ENCODE measurements at places on chromosomes 13 and 19. TPM values are rescaled to one million over a fixed set of nuclear protein-coding genes. Genes with fewer than 3 reads are reported as not detected.

DNA sequence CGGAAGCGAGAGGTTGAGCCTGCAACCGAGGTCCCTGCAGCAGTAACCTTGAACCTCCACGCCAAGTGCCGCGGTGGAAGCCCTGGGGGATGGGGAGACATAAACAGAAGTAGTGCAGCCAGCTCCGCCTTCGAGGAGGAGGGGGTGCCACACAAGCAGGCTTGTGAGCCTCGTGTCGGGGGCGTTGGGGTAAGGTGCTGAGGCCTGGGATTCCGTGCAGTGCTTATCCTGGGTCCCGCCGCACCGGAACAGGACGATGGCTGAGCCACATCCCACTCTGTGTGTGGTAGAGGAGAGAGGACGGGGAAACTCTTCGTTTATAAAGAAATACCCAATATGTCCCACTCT, 51.0 kb downstream of the SOX1 start:
- no peaks in the 10 kb centered on the region for H3K27me3 ChIP-seq
- H3K36me3 ChIP-seq, result no peaks in the 10 kb centered on the region
- no peak for DNase-seq

DNA sequence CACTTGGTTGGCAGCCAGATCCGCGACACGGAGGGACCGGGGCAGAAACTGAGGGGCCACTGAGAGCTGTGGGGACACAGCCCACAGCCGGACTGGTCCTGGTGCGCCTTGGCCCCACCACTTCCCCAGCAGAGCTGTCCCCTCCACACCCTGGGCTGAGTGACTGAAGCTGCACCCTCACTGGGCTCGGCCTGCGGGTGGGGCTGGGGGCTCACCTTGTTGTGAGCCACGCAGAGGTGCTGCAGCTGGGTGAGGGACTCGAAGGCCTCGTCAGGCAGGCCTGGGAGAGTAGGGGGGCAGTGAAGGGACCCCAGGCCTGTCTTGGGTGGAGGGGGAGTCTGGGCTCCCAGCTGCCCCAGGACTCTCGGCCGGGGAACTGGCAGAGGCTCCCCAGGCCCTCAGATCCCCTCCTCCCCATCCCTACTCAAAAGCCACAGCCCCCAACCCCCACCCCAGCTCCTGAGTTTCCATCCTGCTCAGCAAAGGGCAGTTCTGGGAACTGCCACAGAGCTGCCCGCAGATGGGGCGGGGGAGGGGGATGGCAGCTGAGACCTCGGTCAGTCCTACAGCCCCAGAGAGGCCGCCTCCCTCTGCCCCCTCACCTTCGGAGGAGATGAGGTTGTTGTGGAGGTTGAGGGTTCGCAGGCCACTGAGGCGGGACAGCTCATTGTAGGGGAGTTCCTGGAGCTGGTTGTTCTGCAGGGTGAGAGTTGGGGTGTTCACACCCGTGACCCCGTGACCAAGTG, 2.3 kb downstream of the PODNL1 start:
- H3K36me3 ChIP-seq, result no peaks in the 10 kb centered on the region
- no peak overlapping the region for H3K4me3 ChIP-seq
- peaks cover 3% of the 10 kb centered on the region for H3K4me1 ChIP-seq
- H3K27ac ChIP-seq, result no peak overlapping the region
- no peak for DNase-seq

- H3K36me3 ChIP-seq, result peaks cover 49% of the 10 kb centered on the region
- no peaks in the 10 kb centered on the region for H3K27me3 ChIP-seq
- H3K4me3 ChIP-seq, result no peak overlapping the region
- H3K4me1 ChIP-seq, result peaks cover 2% of the 10 kb centered on the region
- no peak overlapping the region for H3K27ac ChIP-seq
Measured at GRCh38 chr13:77047649-77048343, 20.8 kb upstream of the FBXL3 start.

DNA sequence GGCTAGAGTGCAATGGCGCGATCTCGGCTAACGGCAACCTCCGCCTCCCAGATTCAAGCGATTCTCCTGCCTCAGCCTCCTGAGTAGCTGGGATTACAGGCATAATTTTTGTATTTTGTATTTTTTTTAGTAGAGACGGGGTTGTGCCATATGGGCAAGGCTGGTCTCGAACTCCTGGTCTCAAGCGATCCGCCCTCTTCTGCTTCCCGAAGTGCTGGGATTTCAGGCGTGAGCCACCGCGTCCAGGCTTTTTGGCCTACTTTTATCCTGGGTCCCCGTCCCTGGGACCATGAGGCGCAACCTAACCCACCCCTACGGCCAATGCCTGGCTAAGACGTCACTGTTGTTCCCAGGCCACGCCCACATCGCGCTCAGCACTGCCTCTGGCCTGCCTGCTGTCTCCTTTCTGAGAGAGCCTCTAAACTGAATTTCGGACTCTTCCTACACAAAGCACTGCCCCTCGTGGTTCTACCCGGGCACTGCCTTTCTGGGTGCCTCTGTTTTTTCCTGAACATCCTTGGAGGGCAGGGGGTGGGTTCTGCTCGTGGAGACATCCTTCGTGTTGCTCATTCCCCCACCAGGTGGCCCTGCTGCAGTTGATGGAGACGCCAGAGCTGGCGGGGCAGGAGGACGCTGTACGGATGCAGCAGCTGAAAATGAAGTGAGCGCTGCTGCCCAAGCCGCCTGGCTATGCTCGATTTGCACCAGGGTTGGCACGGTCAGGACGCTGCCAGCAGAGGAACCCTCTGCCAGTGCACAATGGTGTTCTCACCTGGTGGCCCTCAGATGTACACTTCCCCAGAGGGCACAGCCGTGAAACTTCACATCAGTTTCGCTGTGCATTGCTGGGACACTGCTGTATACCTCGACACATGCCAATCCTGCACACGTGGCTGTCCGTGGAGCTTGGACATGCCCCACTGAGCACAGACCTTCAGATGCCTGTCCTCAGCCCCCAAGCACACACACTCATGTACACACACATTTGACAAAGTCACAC, 2.0 kb downstream of the REX1BD start:
- H3K27me3 ChIP-seq, result peaks cover 2% of the 10 kb centered on the region
- H3K36me3 ChIP-seq, result peaks cover 19% of the 10 kb centered on the region
- peak overlapping the region; percentile 83 for H3K4me3 ChIP-seq
- H3K4me1 ChIP-seq, result peaks cover 44% of the 10 kb centered on the region
- DNase-seq, result no peak
- H3K27ac ChIP-seq, result peak overlapping the region; percentile 34

GRCh38 chr19:50978772-50979390, 4.8 kb downstream of the KLK7 start:
- peaks cover 7% of the 10 kb centered on the region for H3K27me3 ChIP-seq
- DNase-seq, result no peak
- H3K27ac ChIP-seq, result no peak overlapping the region
- H3K4me3 ChIP-seq, result no peak overlapping the region
- H3K4me1 ChIP-seq, result no peaks in the 10 kb centered on the region

DNA sequence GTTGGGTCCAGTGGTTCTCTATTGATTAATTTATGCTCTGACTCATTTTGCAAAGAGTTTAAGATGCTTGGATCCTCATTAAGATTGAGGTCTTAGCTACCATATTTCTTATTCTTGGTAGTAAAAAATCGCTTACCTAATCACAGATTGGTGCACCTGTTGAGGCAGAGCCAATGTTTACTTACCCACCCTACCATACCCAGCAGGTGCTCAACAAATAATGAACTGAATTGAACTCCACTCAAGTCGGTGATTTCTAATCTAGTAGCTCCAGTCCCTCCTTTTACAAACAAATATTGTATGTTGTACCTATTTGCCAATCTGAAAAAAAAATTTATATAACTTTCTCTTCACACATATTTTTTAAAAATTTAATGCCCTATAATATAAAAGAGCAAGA, 361.0 kb downstream of the FGF14 start:
- DNase-seq, result no peak
- H3K36me3 ChIP-seq, result no peaks in the 10 kb centered on the region
- H3K27me3 ChIP-seq, result no peaks in the 10 kb centered on the region
- H3K4me1 ChIP-seq, result no peaks in the 10 kb centered on the region
- no peak overlapping the region for H3K27ac ChIP-seq

DNA sequence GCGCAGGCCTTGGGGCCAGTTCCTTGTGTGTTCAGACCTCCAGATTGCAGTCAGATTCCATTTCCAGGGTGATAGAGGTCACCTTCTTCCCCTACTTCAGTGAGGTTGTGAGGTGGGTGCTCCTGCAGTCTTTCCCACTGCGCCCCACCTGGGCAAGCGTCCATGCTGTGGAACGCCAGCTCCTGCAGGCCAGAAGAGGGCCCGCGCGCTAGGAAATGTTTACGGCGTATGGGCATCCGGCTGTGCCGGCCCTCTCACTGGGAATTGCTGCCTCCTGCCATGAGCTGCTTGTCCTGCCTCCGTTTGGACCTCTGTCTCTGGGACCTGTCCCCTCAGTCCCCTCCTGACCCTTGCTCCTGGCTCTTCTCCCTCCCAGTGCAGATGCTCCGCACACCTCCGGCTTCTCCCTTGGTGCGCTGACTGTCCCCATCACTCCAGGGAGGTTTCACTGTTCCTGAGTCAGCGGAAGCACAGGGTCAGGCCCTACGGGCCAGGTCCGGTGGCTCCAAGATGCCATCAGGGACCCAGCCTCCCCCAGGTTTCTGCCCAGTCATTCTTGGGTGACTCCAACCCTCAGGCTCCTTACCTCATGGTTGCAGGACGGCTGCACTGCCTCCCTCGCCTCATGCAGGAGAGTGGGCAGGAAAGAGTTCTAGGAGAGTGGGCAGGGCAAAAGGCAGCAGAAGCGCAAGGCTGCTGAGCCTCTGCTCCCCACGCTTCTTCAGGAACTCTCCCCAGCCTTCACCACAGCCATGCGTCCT, 56.6 kb downstream of the SMARCA4 start:
- H3K4me1 ChIP-seq, result no peaks in the 10 kb centered on the region
- H3K36me3 ChIP-seq, result peaks cover 47% of the 10 kb centered on the region
- no peak overlapping the region for H3K27ac ChIP-seq
- no peaks in the 10 kb centered on the region for H3K27me3 ChIP-seq

GRCh38 chr19:29610213-29610573, 4.1 kb downstream of the POP4 start:
- H3K4me1 ChIP-seq, result peaks cover 28% of the 10 kb centered on the region
- H3K27me3 ChIP-seq, result no peaks in the 10 kb centered on the region
- H3K4me3 ChIP-seq, result no peak overlapping the region
- peak overlapping the region; percentile 60 for H3K27ac ChIP-seq

GRCh38 chr19:7873304-7874075, 700 bp downstream of the PRR36 start:
- no peak for DNase-seq
- H3K36me3 ChIP-seq, result no peaks in the 10 kb centered on the region
- peaks cover 39% of the 10 kb centered on the region for H3K4me1 ChIP-seq
- peaks cover 29% of the 10 kb centered on the region for H3K27me3 ChIP-seq
- no peak overlapping the region for H3K27ac ChIP-seq

- H3K4me3 ChIP-seq, result no peak overlapping the region
- no peak for DNase-seq
- H3K27ac ChIP-seq, result peak overlapping the region; percentile 31
- peaks cover 26% of the 10 kb centered on the region for H3K4me1 ChIP-seq
- no peaks in the 10 kb centered on the region for H3K27me3 ChIP-seq
Measured at GRCh38 chr19:15276620-15277215, 44.5 kb upstream of the EPHX3 start.

- H3K4me3 ChIP-seq, result no peak overlapping the region
- H3K27ac ChIP-seq, result no peak overlapping the region
- no peak for DNase-seq
- H3K27me3 ChIP-seq, result peaks cover 4% of the 10 kb centered on the region
- no peaks in the 10 kb centered on the region for H3K36me3 ChIP-seq
Measured at GRCh38 chr13:26540334-26540733, 17.1 kb upstream of the WASF3 start.

DNA sequence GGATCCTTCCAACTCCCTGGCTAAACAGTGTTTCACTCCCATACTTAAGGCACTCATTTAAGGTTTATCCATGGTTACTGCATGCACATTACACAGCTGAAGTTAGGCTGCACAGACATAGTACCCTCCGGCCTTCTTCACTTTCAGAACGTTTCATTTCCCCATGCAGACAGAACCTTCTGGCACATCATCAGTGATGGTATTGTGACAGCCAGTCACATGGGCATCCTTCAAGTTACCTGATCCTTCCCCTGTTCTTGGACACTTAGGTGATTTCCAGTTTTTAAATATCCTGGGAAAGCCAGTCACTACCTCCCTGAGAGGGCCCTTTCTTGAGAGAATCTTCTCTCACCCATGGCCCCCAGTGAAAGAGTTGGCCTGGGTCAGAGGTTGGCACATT, 9.1 kb downstream of the SMIM7 start:
- H3K4me1 ChIP-seq, result peaks cover 27% of the 10 kb centered on the region

GRCh38 chr19:402786-403185, 6.2 kb downstream of the C2CD4C start:
- H3K36me3 ChIP-seq, result no peaks in the 10 kb centered on the region
- no peak overlapping the region for H3K27ac ChIP-seq
- DNase-seq, result no peak
- H3K27me3 ChIP-seq, result no peaks in the 10 kb centered on the region

DNA sequence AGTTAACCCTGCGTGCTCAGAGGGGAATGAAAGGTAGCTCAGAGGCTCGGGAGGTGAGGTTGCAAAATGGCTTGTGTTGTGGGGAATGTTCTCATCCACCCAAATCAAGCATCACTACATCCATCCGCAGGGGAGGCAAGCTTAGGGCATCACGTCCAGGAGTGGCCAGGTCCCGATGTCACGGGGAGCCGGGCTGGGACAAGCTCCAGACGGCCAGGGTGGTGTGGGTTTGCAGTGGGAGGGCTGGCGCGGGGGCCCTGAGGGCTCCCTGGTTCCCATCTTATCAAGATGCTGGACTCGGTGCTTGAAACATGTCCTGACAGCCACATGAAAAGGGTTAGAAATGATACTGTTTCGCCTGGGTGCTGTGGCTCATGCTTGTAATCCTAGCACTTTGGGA, 25.8 kb downstream of the EPN1 start:
- H3K4me1 ChIP-seq, result peaks cover 2% of the 10 kb centered on the region
- peaks cover 39% of the 10 kb centered on the region for H3K36me3 ChIP-seq
- DNase-seq, result no peak
- no peak overlapping the region for H3K27ac ChIP-seq
- H3K4me3 ChIP-seq, result no peak overlapping the region

GRCh38 chr13:99986741-99987140, 5.2 kb downstream of the ZIC2 start:
- peaks cover 16% of the 10 kb centered on the region for H3K36me3 ChIP-seq
- peaks cover 78% of the 10 kb centered on the region for H3K27me3 ChIP-seq
- peaks cover 27% of the 10 kb centered on the region for H3K4me1 ChIP-seq
- H3K27ac ChIP-seq, result no peak overlapping the region
- DNase-seq, result no peak
- no peak overlapping the region for H3K4me3 ChIP-seq

- no peak overlapping the region for H3K27ac ChIP-seq
- H3K27me3 ChIP-seq, result peaks cover 1% of the 10 kb centered on the region
- H3K36me3 ChIP-seq, result no peaks in the 10 kb centered on the region
- no peak overlapping the region for H3K4me3 ChIP-seq
- no peak for DNase-seq
- H3K4me1 ChIP-seq, result peaks cover 25% of the 10 kb centered on the region
Measured at GRCh38 chr13:30730526-30730925, 4.8 kb upstream of the ALOX5AP start.

The ARRDC5 gene
- total RNA-seq, result 0.81 TPM

The ZNF560 gene
- total RNA-seq, result not detected

The SLC6A16 gene
- 3.4 TPM for total RNA-seq

The COX6B2 gene
- 0.34 TPM for total RNA-seq

The LPAR2 gene
- 44.8 TPM for total RNA-seq

The ZNF607 gene
- total RNA-seq, result 4.4 TPM

The PCDH9 gene
- 0.08 TPM for total RNA-seq

The NDFIP2 gene
- 15.3 TPM for total RNA-seq

The SLC10A2 gene
- total RNA-seq, result not detected

The ZNF506 gene
- total RNA-seq, result 22.4 TPM

Measured in activated CD8-positive, alpha-beta T cell treated with anti-CD3 and anti-CD28 coated beads, Interleukin-2, amount 10 ng/mL, durations not matched to agents 7 days and 5 days (primary cell).